ENCODE measurements at places on chromosomes 7 and 10.

GRCh38 chr7:46610746-46611145, 689.7 kb upstream of the IGFBP3 start:
- no peak for DNase-seq

DNA sequence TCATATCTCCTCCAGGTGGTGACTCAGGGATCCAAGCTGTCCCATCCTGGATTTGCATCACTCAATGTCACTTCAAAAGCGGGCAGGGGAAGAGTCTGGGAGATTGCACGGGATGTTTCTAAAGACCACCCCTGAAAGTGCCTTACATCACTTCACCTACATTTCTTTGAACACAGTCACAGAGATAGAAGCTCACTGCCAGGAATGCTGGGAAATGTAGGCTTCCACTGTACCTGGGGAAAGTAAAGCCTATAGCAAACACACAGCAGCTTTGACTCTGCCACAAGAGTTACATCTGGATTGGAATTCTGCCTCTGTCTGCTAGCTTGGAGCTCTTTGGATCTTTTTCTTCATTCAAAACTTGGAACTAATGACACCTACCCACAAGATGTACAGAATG, 300.9 kb downstream of the WDR11 start:
- DNase-seq, result no peak

- DNase-seq, result no peak
These were observed 17.8 kb upstream of the MTPAP start for GRCh38 chr10:30366829-30367228.

DNA sequence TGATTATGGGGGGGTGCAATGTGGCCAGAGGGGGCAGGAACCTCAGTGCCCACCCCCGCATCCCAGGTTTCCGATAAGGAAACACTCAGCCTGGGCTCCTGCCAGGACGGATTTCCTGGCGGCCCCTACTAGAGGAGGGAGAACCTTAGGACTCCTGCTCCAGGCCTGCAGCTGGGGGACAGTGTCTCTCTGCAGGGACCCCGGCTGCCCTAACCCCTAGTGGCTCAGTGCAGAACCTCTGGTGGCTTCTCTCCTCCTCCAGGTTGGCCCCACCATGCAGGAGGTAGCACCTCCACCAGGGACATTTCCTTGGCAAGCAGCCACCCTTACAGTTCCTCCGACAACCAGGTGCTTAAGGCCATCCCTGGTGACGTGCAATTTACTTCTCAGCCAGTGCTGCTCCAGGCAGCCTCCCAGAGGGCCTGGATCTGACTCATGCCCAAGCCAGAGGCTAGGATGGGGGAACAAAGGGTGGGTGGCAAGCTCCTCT, 31.9 kb downstream of the SH2B2 start:
- DNase-seq, result peak; percentile 94

GRCh38 chr10:119113751-119114732, 10.1 kb downstream of the DENND10 start:
- DNase-seq, result no peak

DNA sequence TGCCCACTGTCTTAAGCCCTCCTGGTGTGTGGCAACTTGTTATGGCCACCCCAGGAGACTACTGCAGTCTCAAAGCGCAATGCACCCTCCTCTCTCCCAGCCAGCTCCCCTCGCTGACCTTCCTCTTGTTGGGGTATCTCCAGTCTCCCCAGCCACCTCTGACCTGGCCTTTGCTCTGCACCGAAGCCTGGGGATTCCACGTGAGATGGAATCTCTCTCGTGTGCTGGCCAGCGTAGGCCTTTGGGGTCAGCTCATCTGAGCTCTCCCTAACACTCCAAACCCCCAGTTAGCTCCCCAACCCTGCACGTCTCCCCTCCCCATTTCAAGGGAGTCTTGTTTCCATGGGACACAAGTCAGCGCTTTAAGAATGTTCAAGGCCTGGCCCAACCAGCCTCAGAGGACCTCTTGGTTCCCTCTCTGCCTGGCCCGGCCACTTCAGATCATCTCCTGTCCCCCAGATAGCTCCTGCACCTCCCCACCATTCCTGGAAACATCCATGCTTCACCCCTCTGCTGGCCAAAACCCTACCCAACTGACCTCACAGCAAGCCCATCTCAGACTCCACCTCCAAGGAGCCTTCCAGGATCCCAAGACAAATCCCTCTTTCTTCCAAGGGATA, 11.2 kb downstream of the ITPRIP start:
- DNase-seq, result no peak

GRCh38 chr7:2082139-2082998, 150.4 kb downstream of the MAD1L1 start:
- DNase-seq, result no peak

All from NCI-H69 (cell line).